Pons (tissue), 1 donor: ENCODE measurements at places on chromosomes 7 and 10.
A peak's percentile ranks its signal among the peaks of the same experiment; 100 is the strongest.

DNA sequence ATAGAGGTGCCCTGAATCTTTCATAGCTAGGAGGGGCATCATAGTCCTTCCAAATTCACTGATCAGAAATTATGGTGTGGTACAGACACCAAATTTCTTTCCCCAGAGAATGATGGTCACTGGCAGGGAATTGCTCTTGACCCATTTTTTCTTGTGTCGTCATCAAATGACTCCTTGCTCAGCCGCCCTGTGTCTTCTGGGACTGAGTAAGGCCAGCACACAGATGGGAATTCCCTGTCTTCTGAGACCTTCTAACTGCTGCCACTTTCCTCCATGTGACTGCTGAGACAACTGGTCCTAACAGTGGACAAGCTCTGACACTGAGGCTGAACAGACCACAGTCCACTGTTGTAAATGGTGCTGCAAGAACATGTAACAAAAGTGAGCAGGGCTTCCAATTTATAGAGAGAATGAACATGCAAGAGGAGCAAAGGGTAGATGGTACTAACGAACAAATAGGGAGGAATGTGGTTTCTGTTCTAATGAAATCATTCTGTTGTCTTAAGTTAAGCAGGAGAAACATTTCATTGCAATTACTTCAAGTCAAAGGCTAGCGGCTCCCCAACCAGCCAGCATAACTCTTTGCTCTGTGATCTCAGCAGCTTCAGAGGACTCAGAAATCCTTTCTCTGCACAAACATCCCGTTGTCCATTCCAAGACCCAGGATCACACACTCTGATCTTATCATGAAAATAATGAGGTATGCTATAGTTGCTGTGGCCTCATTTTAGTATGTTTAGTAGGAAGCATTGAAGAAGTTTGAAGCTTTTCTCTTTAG is 235.9 kb upstream of the PRSS1 start:
- no peak for DNase-seq

GRCh38 chr10:44984671-44985101 is 6.1 kb upstream of the DEPP1 start:
- no peak for DNase-seq

GRCh38 chr10:108901781-108902618 is 1021.3 kb downstream of the XPNPEP1 start:
- no peak for DNase-seq

GRCh38 chr10:112539340-112539739 is 92.3 kb downstream of the VTI1A start:
- no peak for DNase-seq

DNA sequence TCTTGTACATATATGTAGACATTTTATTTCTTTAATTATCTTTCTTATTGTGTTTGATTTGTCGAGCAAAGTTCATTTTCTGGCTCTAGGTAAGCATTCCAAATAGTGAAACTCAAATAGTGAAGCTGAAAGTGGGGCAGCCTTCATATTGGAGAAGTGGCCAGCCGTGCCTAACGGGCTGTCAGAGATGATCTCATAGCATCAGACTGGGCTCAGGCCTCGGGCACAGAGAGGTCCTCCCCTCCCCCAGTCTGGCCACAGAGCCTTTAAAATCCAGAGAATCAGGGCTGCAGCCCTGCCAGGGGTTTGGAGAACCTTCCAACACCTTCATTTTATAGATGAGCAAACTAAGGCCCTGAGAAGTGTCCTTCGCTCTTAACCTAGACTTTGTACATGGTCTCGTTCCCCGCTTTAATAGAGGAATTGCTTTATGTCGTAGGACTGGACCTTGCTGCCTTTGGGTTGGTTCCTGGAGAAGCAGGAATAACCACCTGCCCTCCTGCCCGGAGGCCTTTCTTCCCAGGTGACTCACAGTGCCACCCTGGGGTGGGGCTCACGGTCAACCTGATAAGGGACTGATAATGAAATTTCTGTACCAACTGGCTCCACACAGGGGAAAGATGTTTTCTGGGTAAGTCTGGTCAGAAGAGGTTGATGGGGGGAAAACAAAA is 7.3 kb downstream of the TSPAN15 start:
- DNase-seq = peak; percentile 80

GRCh38 chr10:27388761-27389399 is 115.2 kb upstream of the RAB18 start:
- DNase-seq = no peak

DNA sequence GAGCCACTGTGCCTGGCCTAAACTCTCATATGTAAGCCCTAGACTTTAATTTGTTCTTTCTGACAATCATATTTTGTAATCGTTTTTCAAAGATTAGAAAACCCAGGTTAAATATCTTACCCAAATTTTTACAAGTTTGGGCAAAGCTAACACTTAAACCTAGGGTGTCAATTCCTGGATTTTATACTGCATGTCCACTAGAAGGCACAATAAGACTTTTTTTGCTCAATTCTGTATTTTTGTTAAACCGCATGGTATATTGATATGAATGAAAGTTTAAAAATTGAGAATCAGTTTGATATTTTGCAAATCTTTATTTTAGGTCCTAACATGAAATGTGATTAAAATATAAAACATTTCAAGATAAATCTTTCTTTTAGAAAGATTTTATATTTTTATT is 29.3 kb downstream of the DYNC2I1 start:
- no peak for DNase-seq

GRCh38 chr10:71392791-71393781 is 3.6 kb upstream of the CDH23 start:
- DNase-seq = no peak

- DNase-seq = no peak
Observed at GRCh38 chr7:45068236-45069023, 20.3 kb downstream of the NACAD start.

GRCh38 chr7:74064696-74065095 is 18.9 kb upstream of the LIMK1 start:
- no peak for DNase-seq

- DNase-seq = no peak
Observed at GRCh38 chr10:3203016-3203811, 30.6 kb upstream of the PITRM1 start.

DNA sequence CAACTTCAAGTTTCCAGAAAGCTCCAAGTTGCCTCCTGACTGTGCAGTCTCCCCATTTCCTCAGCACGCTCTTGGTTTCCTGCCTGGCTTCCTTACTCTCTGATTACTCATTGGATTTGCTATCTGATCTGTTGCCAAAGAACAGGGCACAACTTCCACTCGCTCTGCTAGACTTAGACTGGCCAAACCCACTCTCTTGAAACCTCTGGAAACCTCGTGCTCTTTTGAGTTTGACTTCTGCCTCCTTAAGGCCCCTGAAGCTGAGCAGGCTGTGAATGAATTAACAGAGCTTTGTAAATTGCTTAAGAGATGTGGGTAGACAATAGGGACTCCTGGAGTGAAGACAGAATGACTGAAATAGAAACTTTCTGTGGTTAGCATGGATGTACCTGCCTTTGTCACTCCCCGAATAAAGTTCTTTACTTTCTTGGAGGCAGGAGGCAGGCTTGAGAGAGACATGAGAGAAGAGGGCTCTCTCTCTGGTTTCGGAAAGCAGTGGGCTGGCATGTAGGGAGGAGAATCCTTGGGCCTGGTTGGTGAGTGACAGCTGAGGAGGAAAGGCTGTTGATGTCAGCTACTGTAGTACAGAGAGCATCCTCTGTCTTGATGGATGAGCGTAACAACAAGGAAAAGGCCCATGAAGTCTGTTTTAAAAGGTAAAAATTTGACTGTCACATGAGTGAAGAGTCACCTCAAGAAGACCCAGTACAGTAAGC is 70.8 kb downstream of the CHN2 start:
- no peak for DNase-seq

- DNase-seq = peak; percentile 91
Observed at GRCh38 chr10:110918269-110918642, 724 bp downstream of the BBIP1 start.

DNA sequence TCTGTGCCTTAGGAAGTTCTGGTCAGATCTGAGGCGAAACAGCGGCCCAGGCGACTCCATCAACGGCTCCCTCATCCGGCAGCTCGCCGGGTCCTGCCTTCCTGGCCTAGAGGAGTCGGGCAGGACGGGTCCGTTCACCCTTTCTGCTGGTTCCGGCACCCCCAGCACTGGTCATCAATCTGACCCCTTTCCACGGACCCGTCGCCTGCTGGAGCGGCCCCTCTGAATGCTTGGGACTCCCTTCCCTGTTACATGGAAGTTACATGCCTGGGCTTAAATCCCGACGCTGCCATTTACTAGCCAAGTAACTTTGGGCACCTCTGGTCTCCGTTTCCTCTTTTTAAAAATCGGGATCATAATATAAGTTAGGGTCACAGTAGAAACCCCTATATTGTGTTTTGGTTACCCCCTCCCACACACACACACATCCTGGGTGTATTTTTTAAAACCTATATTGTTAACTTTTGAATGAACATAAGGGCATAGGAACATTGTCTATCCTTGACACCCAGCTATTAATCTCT is 607 bp upstream of the GGCT start:
- DNase-seq = no peak

DNA sequence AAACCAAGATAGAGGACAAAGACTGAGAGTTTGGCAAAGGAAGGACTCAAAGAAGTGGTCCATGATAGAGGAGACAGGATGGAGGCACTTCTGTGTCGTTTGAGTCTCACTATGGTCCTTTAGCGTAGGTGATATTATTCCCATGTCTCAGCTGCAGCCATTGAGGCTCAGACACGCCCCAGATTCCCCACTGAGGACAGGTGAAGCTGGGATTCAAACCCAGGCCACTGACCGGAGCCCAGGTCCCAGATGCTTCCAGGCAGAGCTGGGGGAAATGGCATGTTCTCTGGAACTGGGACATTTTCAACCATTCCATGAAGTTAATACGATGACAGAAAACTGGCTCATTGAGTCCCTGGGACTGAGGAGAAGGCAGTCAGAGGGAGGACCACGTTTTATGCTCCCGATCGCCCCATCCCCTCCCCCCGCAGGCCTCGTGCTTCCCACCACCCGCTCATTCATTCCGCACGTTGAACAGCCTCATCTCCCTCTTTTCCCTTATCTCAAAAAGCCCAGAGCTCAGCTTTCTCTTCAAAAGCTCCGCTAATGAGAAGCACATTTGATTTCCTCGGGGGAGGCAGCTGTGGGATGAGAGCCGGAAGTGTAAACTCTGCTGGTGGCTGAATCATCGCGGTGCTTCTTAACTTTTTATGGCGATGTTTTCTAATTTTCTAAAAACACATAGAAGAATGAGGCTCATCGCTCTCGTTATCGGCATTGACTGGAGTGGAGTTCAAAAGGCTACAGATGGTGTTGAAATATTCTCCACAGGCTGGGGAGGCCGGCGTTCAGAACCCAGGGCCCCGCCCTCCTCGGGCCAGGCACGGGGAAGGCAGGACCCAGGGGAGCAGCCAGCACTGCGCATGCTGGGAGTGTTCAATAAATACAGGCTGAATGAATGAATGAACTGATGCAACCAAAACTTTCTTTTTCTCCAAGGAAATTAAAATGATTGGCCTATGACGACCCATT is 64.0 kb downstream of the OAT start:
- no peak for DNase-seq

GRCh38 chr10:96260014-96260413 is 11.4 kb downstream of the BLNK start:
- DNase-seq = no peak

DNA sequence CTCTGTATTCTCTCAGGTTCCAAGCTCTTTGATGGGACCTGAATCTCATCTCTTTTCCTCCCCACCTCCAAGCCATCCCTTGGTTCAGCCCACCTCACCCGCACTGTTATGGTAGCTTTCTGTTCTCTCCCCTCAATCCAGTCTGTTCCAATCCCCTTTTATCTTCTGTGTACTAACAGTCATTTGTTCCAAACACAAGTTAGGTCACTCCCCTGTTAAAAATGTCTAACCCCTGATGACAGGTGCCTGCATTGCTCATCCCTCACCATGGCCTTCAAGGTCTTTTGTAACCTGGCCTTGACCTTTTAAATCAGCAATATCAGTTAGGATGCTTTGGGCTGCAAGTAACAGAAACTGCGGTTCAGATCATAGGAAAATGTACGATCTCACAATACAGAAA is 74.8 kb downstream of the CYP26A1 start:
- no peak for DNase-seq

- DNase-seq = no peak
Observed at GRCh38 chr7:157615101-157615817, 278.5 kb downstream of the DNAJB6 start.

- DNase-seq = peak; percentile 91
Observed at GRCh38 chr10:7792541-7792940, 4.6 kb downstream of the ATP5F1C start.

- DNase-seq = no peak
Observed at GRCh38 chr7:153065051-153065450, 305.5 kb downstream of the ACTR3B start.

DNA sequence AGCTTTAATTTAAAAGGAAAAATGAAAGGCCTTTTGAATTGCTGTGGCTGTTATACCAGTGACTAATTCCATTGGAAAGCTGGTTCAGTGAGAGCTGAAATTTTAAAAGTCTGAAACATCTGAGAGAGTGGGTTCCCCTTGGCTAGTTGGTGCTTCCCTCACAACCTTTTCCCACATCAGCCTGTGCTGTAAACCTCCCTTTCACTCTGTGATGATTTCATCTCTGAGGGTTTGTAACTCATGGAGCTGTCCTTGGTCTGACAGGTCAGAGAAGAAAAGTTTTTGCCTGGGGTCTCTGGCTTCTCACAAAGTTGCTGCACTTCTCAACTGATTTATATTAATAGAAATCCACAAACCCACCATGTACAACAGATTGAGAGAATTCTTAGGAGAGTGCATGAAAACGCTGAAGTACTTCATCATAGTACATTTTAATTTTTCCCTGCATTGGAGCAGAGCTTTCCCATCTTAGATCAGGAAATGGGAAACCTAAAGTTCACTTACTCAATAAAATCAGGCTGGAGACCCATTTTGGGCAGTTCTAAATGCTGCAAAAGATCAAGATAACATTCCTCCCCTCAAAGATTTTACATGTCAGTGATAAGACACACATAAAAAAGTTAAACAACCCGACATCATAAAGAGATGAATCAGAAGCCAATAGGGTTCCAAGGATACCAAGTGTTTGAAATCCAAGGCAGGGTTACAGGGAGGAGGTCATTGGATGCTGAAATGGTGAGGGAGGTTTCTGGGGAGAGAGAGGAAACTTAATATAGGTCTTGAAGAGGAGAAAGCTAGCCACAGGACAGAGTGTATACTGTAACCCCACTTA is 157.0 kb upstream of the MKLN1 start:
- DNase-seq = no peak

- DNase-seq = no peak
Observed at GRCh38 chr7:38795593-38795992, 113.4 kb downstream of the VPS41 start.

GRCh38 chr10:87541114-87541513 is 36.4 kb downstream of the MINPP1 start:
- DNase-seq = no peak

DNA sequence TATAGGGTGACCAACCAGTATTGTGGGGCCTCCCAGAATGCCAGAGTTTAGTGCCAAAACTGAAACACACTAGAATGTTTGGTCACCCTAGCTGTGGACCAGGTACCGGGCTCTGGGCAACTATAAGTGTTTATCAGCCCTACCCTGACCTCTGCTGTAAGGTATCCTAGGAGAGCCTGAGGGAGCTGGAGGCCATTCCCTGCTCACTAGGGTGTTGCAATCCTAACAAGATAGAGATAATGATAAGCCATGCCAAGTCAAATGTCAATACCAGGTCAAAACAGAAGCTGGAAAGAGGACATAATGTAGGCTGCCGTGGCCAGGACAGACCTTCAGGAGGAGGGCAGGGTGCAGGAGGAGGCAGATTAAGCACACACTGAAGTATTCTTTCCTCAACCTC is 151.8 kb downstream of the KCNMA1 start:
- DNase-seq = no peak

- DNase-seq = no peak
Observed at GRCh38 chr7:55065511-55066229, 46.9 kb downstream of the EGFR start.

GRCh38 chr10:130941886-130942285 is 369.6 kb downstream of the TCERG1L start:
- DNase-seq = no peak

GRCh38 chr7:29565982-29566746 is 2.5 kb downstream of the PRR15 start:
- no peak for DNase-seq
